Mucosa of descending colon (tissue), 3 donors: ENCODE measurements at places on chromosomes 4 and X.

DNA sequence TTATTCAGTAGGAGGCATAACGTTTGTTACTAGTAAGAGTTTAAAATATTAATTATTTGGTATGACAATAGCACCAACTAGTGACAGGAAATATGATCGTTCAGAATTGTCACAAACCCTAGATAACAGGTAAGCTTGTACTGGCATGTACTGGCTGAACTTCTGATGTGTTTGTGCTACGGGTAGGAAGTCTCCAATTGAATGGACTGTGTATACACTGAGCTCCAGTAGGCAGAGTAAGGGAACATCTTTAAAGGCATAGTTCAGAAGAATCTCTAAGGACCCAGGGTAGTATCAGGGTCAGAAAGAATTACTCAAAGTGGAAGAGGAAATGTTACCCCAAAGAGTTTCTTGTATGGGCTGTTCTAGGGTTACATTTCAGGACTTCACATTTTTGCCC lies 230.4 kb downstream of the EDA2R start:
- DNase-seq = no peak

- DNase-seq = no peak
These were observed 41.9 kb downstream of the F11 start for GRCh38 chr4:186307916-186308315.

- DNase-seq = no peak
These were observed 6.6 kb downstream of the RAI2 start for GRCh38 chrX:17854531-17854930.

DNA sequence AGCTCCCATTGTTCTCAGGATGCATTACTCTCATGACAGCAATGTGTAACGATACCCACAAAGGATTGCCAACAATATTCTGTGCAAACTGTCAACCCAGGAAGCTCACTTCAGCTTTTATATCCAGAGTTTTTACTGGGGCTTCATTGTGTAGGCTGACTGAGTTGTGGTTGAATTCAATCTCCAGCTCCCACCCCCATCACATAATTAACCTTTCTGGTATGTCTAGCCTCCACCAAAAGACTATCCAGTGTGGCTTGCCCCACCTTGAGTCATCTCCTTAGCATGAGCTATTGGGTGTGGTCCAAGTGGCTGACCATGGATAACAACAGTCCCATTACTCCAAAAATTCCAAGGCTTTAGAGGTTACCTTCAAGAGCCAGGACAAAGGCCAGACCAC lies 17.7 kb upstream of the TAB3 start:
- DNase-seq = no peak

DNA sequence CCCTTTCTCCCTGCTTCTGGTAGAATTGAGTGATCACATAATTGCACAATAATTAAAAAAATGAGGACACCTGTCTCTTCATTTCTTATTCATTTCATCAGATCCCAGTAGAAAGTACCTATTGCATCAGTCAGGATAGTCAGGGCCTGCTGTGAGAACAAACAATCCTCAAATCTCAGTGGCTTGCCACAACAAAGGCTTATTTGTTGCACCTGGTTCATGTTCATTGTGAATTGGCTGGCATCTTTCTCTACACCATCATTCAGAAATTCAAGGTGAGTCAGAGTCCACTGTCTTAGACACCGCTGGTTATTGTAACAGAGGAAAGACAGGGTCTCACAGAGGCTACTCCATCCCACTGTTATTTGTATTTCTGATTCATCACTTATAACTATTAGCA lies 409.8 kb downstream of the STIM2 start:
- no peak for DNase-seq

GRCh38 chr4:147326591-147326990 lies 154.3 kb upstream of the EDNRA start:
- no peak for DNase-seq

DNA sequence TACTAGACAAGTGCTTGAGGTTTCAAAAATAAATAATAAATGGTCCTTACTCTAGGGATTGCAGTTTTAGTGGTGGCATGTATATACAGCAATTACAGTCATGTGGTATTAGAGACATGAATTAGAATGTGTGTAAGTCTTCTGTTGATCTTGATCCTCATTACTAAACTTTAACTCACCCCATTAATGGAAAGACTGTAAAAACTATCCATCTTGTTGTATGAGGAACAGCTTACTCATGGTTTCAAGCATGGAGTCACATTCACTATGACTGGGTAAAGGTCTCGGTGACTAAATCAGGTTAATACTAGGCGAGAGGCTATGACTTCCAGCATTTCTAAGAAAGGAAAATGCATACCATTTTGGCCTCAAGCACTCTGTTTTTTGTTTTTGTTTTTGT lies 107.0 kb upstream of the HPGD start:
- no peak for DNase-seq

- peak; percentile 75 for DNase-seq
These were observed 50.2 kb downstream of the DDX3X start for GRCh38 chrX:41384051-41384705.

DNA sequence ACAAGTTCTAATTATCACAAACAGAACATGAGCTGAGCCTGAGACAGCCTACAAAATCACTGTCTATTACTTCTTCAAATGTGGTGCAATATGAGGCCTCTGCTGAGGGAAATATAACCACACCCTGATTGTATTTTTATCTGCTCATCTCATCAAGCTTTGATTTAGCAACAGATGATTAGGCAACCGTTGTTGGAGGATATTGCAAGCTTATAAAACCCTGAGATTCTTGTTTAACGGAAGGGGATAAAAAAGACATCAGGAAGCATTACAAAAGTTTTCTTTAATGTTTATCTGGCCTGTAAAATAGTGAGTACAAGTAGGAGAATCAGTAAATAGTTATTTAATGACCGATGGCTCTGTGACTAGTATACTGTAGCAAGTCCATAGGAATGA lies 108.5 kb downstream of the ZNF330 start:
- no peak for DNase-seq

DNA sequence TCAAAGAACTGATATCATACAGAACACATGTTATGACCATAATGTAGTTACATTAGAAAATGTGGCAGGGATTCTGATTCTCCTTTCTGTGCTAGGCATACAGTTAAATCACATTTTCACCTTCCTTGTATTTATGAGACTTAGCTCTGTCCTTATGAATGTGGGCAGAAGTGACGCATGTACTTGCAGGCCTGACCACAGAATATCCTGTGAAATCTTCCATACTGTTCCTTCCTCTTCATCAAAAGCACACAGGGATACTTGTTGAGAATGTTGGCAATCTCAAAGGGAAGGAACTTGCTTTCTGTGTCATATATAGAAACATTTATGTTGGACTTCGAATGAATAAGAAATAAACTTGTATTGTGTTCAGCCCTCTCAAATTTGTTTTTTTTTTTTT lies 17.2 kb upstream of the MYOZ2 start:
- no peak for DNase-seq

- DNase-seq = no peak
These were observed 97.3 kb upstream of the HPRT1 start for GRCh38 chrX:134362560-134363089.

DNA sequence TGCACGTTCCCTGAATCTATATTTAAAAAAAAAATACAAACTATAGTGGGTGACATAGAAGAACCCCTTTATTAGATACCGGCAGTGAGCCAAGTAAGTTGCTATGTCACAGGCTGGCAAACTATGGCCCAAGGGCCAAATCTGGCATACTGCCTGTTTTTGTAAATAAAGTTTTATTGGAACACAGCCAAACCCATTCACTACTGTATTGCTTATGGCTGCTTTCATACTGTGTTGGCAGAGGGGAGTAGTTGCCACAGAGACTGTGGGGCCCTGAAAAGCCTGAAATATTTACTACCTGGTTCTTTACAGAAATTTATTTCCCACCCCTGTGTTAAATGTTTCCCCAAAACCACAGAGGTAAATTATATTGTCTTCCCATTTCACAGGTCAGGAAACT lies 71.2 kb upstream of the EGFL6 start:
- DNase-seq = no peak

DNA sequence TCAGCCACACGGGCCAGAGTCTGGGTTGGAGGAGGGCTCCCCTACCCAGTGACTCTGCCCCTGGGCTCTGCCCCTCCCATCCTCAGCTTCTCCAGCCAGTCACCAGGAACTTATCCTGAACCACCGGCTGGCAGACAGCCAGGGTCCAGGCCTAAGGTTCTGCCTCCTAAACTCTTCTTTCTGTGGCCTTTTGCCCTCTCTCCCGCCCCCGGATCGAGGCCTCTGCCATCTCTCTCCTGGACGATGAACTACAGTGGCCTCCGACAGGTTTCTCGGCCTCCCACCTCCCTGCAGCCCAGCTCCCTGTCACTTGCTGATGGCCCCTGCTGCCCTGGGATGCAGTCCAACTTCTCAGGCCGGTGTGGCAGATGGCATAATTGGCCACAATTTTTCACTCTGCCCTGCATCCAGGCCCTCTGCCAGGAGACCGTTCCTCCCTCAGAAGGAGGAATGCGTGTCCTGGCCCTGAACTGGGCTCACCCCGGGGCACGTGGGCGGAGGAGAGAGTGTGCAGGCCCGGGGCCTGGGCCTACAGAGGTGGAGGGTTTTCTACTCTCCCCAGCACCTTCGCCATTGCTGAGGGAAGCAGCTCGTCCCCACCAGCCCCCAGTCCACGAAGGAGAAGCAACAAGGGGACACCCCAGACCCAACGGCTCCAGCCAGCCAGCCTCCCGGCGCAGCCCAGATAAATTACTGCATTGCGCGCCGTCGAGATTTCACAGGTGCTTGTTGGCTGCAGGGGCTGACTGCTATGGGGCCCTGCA lies 81.9 kb upstream of the LRPAP1 start:
- no peak for DNase-seq

GRCh38 chr4:100593935-100594334 lies 76.1 kb upstream of the EMCN start:
- no peak for DNase-seq

GRCh38 chr4:89300499-89300898 lies 7.1 kb downstream of the GPRIN3 start:
- DNase-seq = no peak

- no peak for DNase-seq
These were observed 146.8 kb downstream of the ENOX2 start for GRCh38 chrX:130756233-130756632.

- DNase-seq = no peak
These were observed 25.6 kb upstream of the PRDM8 start for GRCh38 chr4:80171656-80172055.

GRCh38 chr4:13559413-13559812 lies 15.1 kb upstream of the NKX3-2 start:
- DNase-seq = no peak

DNA sequence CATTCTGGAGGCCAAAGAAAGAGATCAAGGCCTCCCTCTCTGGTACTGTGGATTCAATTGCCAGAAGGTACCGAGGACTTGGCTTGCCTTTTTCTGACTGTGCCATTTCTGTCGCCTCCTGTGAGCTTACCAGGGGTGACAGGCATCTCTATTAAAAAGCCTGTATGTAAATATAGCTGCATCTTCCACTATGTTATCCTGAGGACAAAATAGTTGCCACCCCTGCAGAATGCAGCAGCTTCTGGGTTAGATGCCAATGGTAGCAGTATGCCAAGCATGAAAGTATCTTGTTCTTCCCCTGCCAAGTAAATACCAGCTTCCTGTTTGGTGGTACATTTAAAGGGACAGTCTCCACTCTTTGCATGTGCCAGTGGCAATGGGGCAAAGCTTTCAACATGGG lies 10.7 kb downstream of the TRPC5OS start:
- no peak for DNase-seq

DNA sequence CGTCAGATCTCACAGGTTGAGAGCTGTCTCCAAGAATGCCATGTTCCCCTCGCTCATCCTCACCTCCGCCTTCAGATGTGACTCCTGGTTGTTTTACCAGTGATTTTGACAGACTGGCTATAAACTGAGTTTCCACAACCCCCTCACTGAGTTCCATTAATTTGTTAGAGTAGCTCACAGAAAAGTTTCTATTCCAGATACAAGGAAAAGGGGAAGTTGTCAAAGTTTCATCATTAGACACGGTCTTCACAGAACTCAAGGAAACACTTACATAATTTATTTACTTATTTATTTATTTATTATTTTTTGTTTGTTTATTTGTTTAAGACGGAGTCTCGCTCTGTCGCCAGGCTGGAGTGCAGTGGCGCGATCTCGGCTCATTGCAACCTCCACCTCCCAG lies 55.7 kb upstream of the IQSEC2 start:
- DNase-seq = no peak

DNA sequence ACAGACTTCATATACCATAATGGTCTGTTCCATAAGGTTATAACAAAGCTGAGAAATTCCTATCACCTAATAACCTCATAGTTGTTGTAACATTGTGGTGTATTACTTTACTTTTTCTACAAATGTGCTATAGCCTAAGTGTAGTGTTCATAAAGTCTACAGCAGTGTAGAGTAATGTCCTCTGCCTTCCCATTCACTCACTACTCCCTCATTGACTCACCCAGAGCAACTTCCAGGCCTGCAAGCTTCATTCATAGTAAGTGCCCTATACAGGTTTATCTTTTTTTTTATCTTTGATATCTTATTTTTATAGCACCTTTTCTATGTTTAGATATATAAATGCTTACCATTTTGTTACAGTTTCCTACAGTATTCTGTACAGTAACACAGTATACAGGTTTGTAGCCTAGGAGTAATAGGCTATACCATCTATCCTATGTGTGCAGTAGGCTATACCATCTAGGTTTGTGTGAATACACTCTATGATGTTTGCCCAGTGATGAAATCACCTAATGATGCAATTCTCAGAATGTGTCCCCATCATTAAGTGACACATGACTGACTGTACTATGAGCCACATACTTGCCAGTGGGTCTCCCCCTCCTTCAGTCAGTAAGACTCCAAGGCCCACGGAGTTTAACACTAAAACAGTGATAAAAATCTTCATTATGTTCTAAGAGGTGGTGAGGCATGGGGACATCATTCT lies 299.9 kb downstream of the UNC5C start:
- no peak for DNase-seq

GRCh38 chr4:105630670-105631655 lies 77.5 kb downstream of the INTS12 start:
- no peak for DNase-seq

DNA sequence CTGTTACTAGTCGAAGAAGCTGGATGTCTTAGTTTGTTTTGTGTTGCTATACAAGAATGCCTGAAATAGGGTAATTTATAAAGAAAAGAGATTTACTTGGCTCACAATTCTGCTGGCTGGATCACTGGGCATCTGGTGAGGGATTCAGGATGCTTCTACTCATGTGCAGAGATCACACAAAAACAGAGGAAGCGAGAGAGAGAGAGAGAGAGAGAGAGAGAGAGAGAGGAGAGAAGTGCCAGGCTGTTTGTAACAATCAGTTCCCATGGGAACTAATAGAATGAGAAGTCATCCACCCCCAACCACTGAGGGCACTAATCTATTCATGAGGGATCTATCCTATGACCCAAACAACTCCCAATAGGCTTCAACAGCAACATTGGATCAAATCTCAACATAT lies 66.2 kb upstream of the FAM9A start:
- DNase-seq = no peak
